Activated effector memory CD4-positive, alpha-beta T cell treated with Interleukin-2 at 50 U/mL for 16 hours (primary cell): ENCODE measurements at places on chromosomes 16 and 17.
A peak's percentile ranks its signal among the peaks of the same experiment; 100 is the strongest.

DNA sequence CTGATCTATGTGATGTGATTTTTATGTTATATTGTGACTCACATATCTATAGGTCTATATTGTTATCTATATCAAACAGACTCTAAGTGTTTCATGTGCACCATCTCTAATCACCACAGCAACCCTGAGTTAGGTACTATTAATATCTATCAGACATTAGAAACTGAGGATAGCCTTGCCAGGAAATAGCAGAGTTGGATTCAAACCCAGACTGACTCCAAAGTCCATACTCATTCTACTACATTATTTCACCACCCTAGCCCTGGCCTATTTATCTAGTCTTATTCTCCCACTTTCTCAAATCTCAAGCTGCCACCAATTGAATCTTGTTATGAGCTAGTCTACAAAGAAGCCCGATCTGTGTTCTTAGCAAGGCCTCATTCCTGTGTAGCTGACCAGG, 65.4 kb upstream of the GNAO1 start:
- no peak for DNase-seq

- no peak for DNase-seq
These were observed 40.8 kb downstream of the METRNL start for GRCh38 chr17:83119987-83120864.

GRCh38 chr16:75238132-75238852, 13.1 kb downstream of the BCAR1 start:
- DNase-seq, result no peak

GRCh38 chr16:86727632-86728031, 149.3 kb downstream of the FOXL1 start:
- no peak for DNase-seq

DNA sequence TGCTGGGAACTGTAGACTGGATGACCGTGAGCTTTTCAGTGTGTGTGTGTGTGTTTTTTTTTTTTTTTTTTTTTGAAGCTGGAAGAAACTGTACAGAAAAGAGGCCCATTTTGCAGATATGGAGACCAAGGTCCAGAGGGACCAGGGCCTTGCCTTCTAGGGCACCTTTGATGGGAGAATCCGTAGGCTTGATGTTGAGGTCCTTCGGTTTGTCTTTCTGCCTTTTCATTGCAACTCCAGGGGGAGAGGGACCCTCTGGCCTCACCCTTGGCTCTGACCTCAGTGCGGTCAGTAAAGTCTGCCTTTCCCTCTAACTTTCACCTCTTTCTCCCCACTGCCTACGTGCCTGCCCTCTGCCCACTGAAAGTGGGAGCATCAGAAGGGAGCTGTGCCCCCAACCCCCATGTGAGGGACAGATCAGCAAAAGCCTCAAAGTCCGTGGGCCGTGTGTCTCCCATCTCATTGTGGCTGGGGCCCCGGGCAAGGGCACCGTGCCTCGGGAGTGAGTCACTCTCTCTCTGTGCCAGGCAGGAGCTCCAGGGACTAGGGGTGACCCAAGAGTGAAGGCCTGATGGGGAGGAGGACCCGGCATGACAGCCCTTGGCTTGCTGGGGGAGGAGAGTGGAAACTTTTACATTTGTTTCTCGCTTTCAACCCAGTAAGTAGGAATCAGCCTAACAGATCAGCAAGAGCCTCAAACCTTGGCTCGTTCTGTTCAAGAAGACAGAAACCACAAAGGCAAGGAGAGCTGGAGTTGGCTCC, 123.6 kb downstream of the CMIP start:
- DNase-seq, result no peak

DNA sequence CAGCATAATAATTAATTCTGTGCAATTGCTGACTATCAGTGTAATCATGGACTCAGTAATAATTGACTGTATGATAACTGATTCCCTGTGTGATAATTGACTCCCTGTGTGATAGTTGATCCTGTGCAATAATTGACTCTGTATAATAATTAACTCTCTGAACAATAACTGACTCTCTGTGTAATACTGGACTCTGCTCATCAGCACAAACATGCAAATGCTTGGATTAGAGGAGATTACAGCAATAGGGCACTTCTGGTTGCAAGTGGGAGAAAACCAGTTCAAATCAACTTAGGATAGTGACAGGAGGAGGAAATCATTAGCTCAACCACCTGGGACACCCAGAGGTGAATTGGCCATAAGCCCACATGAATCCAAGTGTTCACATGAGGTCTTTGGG, 582.1 kb downstream of the RBFOX1 start:
- DNase-seq, result no peak

DNA sequence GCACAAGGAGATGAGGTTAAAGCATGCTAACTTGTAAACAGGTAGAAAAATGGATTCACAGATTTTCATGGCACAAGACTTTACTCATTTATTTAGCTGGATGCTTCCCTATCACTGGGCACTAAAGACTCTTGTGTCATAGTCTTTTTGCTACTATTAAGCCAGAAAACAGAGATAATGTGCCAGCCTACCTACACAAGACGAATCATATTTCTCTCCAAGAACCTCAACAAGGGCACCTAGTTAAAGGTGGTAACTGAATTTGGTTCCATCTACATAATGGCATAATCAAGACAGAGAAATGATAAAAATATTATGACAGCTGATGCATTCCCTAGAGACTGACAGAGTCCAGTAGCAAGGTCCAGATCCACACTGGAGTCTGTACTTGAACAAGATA, 3.8 kb downstream of the NACA2 start:
- no peak for DNase-seq

GRCh38 chr16:64280317-64280716, 841.5 kb downstream of the CDH11 start:
- DNase-seq, result no peak

DNA sequence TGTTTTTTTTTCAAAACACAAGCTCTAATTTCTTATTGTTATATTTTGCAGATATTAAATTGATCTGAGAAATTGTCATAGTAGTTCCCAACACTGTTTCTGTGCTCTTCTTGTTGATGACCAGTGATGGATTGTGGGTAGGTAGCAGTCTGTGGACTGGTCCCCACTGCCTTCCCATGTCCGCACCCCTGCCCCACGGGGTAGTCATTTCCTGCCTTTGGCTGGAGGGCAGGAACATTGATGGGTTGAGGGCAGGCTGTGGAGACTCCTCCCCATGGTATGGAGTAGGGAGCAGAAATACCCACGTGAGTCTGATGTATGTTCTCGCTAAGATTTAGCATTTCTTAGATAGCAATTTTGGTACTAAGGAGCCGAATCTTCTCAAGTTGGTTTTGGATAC, 762.0 kb downstream of the CDH8 start:
- DNase-seq, result no peak

GRCh38 chr17:4480929-4481898, 17.5 kb upstream of the SPNS2 start:
- DNase-seq, result peak; percentile 42

GRCh38 chr16:81003610-81004460, 2.9 kb downstream of the CMC2 start:
- DNase-seq, result no peak

- DNase-seq, result no peak
These were observed 30.1 kb upstream of the SNN start for GRCh38 chr16:11638140-11638539.

- DNase-seq, result no peak
These were observed 4.9 kb upstream of the LHX1 start for GRCh38 chr17:36932383-36932693.

DNA sequence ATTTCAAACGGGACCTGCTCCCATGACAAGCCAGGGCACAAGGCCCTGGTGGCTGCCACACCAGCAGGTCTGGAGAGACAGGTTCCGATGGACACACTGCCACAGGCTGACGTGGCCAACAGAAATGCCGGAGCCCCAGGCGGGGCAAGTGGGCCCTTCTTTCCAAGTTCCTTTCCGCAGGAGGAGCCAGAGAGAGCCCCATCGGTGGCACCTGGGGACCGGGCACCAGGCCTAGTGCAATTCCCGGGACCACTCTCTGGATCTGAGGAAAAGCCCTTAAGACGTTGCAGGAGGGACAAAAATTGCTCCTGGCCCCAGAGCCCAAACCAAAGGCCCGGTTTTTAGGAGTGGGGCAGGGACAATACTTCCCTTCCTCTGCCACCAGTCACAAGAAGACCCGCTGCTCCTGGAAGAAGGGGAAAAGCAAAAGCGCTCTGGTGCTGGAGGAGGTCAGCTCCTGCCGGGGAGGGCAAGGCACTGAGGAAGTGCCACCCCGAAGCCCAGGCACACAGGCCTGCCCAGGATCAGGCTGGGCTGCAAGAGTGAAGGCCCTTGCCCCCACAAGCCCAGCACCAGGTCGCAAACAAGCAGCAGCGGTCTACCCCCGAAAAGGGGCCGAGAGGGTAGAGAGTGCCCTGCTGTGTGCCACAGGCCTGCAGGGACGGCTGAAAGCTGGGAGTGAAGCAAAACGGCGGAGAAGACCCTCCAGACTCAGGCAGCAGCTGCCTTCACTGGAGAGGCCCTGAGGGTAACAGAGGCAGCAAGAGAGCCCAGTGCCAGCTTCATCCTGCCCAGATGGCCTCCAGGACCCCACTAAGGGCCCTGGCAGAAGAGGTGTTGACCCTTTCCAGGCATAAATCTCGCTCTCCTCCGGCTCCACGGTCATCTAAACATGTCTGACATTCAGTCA, 29.1 kb downstream of the MAP1LC3B start:
- DNase-seq, result no peak

GRCh38 chr17:78842881-78843565, 2.4 kb upstream of the USP36 start:
- peak; percentile 50 for DNase-seq

DNA sequence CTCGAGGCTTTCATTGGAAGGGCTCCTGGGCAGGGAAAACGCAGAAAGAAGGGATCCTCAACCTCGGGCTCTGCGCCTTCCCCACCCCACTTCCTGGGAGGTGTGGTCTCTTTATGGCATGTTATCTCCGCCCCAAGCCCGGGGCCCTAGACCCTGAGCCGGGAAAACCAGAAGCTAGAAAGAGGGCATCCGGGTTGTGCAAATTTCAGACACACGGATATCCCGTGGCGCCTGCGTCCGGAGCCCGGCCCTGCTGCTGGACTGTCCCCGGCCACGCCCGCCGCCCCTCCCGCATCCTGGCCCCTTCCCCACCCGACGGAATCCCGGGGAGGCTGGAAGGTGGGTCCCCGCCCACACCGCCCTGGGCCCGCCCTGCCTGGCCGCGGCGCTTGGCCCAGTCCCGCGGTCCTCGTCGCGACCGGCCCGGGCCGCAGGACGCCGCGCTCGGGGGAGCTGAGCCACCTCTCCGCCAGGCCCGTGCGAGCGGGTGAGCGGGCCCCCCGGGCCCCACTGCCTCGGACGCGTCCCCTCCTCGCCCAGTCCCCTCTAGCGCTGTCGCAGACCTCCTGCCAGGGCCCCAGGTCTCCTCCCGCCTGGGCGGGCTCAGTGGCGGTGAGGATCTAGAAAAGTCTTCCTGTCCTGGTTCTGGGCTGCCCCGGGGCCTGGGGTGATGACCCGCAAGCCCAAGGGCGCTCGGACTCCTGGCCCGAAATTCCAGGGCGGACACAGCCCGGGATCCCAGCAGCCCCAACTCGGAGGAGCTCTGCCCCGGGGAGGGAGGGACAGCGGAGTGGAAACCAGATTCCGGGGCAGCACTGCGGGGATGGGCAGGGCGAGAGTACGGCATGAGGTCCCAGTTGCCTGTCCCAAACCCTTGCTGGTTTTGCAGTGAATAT, at the start of gene SLC16A5:
SLC16A5 (plus strand) TSS at position 397 of the 896 bp plus-strand sequence. CDS start 5,683 bp downstream, outside the sequence.
- peak; percentile 45 for DNase-seq

DNA sequence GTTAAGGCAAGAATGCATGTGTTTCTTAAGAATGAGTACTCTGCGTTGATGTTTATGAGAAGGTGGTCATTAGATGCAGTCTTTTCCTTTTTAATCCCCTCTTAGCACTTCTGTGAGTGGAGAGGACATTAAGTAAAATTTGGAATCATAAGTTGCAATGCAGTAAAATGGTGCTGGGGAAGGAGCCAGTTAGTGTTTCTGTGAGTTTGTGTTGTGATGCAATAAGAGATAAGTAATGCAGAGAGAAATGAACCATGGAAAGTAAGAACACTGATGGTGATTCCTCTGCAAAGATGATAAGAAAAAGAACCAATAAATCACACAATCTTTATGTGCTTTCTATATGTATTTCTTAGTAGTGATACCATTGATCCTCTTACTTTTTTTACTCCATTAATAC, 20.0 kb downstream of the ABHD15 start:
- DNase-seq, result no peak

DNA sequence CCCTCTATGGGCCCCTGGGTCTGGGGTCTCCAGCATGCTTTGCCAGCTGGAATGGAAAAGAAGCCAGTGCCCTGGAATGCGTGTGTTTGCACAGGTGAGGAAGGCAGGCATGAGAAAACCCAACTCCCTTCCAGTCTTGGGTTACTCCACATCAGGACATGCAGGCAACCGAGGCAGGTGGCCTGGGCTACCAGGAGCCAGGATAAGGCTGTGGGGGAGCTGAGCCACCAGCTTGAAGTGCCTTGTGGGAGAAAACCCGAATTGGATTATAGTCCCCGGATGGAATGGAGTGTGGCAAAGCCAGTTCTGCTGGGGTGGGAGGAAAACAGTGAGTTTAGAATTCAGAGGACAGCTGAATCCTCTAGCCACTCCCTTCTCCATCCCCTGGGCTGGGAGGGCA, 7.2 kb downstream of the SRCIN1 start:
- no peak for DNase-seq

DNA sequence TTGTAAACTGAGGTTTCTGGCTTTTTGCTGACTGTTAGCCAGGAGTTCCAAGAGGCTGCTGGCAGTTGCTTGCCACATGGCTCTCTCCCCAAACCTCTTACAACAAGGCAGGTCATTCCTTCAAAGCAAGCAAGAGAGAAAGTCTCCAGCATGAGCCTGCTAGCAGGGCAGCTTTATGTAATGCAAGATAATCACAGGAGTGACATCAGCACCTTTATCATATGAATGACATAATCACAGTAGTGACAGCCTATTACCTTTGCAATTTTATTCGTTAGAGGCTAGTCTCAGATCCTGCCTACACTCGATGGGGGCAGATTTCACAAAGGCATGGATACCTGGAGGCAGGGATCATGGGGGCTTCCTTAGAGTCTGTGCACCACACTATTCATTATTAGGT, 79.5 kb upstream of the KCNJ16 start:
- DNase-seq, result no peak

DNA sequence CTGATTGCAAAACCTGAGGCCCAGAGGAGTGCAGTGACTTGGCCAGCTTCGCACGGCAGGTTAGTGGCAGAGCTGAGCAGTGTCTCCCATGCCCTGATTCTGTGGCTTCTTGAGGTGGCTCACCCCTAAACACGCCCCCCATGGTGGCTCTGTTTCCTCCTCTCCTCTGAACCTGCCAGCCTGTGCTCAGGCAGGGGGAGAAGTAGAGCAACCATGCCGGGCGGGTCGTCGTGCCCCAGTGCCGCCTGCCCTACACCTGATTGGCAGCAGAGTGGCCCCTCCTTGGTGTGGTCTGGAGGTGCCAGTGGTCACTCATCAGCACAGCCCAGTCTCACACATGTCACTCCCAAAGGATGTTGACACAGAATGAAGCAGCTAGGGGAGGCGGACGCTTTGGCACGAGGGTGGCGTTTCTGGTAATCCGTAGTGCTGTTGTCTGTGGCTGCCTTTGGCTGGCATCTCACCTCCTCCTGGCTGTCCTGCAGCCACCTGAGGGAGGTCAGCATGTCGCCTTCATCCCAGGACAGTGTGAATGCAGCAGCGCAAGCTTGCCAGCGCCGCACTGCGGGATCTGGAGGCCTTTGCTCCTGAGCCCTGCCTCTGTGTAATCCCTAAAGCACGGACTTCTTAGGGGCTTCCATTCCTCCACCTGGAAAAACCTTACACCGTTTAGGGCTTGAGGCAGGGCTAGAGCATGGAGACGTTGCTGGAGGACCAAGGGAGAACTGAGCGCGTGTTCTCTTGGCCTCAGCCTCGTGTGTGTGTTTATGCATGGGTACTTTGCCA, 294.7 kb downstream of the SEC14L1 start:
- DNase-seq, result no peak

- DNase-seq, result no peak
These were observed 40.7 kb downstream of the ABCA5 start for GRCh38 chr17:69286257-69286656.
